ENCODE measurements at places on chromosomes 16 and 17. TPM values are rescaled to one million over a fixed set of nuclear protein-coding genes. Genes with fewer than 3 reads are reported as not detected.

The TPSD1 gene
- not detected for total RNA-seq

The TP53TG3F gene
- total RNA-seq, result not detected

The TSNAXIP1 gene
- total RNA-seq, result 1.2 TPM

The MT1H gene
- not detected for total RNA-seq

The TRPV3 gene
- total RNA-seq, result 0.77 TPM

The RNF43 gene
- under 0.01 TPM for total RNA-seq

The PIK3R5 gene
- not detected for total RNA-seq

The TMEM114 gene
- not detected for total RNA-seq

The HS3ST6 gene
- not detected for total RNA-seq

The CNGB1 gene
- total RNA-seq, result not detected

The TOX3 gene
- total RNA-seq, result not detected

The KRT36 gene
- total RNA-seq, result not detected

The ERBB2 gene
- 24.7 TPM for total RNA-seq

The CCT6B gene
- 1.2 TPM for total RNA-seq

The ZSCAN10 gene
- not detected for total RNA-seq

The ABI3 gene
- total RNA-seq, result not detected

The RHBDL3 gene
- 0.17 TPM for total RNA-seq

The MYH2 gene
- total RNA-seq, result not detected

The CCL8 gene
- total RNA-seq, result 0.26 TPM

The MYH3 gene
- total RNA-seq, result 0.50 TPM

The IL21R gene
- 7.4 TPM for total RNA-seq

The HSD17B1 gene
- total RNA-seq, result 2.6 TPM

The TMED6 gene
- total RNA-seq, result not detected

The SLC7A6OS gene
- 16.4 TPM for total RNA-seq

The TCF25 gene
- 176 TPM for total RNA-seq

The ARL2BP gene
- 65.7 TPM for total RNA-seq

The LGALS9 gene
- 0.51 TPM for total RNA-seq

The CTRB1 gene
- total RNA-seq, result not detected

The SRCIN1 gene
- total RNA-seq, result not detected

The ABCA8 gene
- 47.2 TPM for total RNA-seq

The HES7 gene
- under 0.01 TPM for total RNA-seq

The CDH13 gene
- 21.1 TPM for total RNA-seq

The GCGR gene
- not detected for total RNA-seq

The YPEL2 gene
- total RNA-seq, result 7.8 TPM

The CLEC10A gene
- total RNA-seq, result not detected

The ADAP2 gene
- total RNA-seq, result 4.3 TPM

The LDHD gene
- total RNA-seq, result 4.5 TPM

The CDH3 gene
- total RNA-seq, result not detected

Data from fibroblast of lung (primary cell).